AG04449 (cell line): ENCODE measurements at places on chromosomes 5 and 9.

DNA sequence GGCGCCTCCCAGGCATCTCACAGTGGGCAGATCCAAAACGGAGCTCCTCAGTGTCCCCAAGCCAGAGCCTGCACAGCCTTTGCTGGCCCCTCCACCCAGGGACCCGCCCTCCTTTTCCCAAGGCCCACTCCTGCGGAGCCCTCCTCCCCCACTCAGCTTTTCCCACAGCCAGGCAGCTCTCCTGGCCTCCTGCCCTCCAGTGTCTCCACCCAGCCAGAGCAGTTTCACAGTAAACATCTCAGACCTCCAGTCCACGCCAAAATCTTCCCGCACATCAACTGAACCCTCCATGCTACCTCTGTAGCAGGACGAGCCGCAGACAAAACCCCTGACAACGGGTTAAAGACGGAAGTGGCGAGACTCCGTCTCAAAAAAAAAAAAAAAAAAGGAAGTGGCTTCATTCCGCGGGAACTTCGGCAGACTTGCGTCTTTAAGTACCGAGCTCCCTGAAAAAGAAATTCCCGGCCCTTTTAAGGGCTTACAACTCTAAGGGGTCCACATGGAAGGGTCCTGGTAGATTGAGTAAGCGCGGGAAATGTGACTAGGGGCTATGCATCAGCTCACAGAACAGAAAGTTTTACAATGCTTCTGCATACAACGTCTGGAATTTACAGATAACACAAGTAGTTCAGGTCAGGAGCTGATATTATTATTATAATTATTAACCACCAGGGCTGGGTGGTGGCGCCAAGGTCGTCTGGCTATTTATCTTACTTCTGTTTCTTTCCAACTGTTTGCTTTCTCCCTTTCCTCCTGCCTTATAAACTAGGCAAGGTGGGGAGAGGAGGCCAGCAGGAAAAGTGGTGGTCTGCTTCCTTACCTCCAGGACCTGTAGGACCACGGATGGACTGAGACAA is 11.4 kb upstream of the GRIN1 start:
- no peak for DNase-seq

DNA sequence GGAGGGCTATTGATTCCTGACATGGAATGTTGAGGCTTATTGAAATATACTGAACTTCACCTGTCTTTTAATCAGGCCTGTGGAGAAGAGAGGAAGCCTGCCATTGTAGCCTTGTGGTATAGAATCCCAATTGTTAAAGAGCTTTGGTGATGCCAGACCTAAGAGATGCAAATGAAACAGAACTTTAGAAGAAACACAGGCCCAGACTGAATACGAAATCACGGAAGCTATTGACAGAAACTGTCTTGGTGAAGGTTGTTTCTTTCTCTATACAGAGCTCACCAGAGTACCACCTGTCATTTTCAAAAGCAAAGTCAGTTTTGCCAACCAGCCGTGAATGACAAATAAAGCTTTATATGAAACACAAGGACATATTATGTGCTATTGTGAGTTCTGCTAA is 660.3 kb downstream of the ISL1 start:
- DNase-seq, result no peak

GRCh38 chr5:180599981-180600553 is 8.8 kb upstream of the SCGB3A1 start:
- no peak for DNase-seq

DNA sequence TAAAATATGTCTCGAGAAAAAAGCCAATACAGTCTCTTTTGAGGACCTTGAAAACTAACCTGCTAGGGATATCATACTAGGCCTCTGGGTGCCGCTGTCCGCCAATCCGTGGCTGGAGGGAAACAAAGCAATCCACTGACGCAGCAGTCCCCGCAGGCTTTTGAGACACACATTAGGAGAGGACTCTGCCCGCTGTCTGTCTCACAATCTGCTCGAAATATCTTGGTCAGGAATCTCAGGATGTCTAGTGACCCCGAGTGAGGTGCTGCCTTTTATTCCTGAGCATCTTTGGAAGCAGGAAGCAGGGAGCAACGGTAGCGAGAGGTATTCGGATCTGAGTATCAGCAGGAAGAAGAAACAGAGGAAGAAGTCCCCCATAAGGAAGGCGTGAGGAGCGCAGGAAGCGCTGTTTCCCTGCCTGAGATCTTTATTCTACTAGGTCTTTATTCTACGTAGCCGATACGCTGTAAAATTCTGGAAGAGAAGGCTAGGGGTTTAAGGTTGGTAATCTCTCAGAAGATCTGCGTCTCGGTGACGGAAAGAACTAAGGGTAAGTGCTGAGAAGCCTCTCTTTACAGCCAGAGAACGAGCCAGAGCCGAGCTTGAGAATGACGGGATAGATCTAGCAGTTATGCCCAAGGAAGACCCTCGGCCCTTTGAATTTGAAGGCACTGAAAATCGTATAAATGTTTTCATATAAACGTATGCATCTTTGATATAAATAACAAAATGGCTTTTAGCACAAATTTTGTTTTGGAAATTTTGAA is 4.0 kb upstream of the PCDHGA1 start:
- DNase-seq, result no peak

DNA sequence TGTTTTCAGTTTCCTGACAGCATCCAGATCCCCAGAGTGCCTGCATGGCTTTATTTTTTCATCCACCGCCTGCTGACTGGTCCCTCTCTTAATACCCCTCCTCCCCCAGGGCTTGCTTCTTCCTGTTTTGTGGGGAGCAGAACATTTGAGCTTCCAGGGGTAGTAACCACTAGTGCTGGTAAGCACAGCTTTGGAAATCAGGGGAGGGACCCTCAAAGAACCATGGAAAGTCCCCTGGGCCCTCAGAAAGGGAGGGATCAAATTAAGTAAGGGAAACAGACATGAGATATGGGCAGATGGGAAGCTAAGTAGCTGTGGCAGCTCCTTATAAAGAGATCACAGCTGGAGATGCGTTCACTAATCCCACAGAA is 26.8 kb downstream of the GRIA1 start:
- DNase-seq, result no peak

DNA sequence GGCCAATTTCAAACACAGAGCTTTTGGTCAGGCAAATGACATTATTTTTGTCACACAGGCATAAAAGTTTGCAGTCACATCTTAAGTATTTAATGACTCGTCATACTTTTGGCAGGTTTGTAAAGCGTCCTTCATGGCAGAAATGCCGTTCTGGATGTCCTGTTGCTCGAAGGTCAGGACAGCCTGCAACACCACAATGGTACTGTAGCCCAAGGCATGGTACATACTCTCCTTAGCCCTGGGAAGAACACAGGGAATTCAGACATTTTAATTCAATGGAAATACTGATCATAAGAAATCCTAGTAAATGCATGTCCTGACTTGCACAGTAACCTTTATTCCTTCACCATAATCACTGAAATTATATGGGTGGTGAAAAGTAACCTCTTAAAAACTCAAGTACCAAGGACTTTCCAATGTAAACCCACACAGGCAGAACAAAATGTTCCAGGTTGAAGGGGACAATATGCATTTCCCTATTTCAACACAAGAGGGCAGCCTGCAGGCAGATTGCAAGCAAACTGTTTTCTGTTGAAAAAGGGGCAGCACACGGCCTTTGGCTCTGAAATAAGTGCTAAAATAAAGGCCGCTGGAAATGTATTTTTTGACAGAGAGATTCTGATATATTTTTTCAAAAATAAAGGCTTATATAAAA is 95.7 kb downstream of the TTC39B start:
- DNase-seq, result no peak

DNA sequence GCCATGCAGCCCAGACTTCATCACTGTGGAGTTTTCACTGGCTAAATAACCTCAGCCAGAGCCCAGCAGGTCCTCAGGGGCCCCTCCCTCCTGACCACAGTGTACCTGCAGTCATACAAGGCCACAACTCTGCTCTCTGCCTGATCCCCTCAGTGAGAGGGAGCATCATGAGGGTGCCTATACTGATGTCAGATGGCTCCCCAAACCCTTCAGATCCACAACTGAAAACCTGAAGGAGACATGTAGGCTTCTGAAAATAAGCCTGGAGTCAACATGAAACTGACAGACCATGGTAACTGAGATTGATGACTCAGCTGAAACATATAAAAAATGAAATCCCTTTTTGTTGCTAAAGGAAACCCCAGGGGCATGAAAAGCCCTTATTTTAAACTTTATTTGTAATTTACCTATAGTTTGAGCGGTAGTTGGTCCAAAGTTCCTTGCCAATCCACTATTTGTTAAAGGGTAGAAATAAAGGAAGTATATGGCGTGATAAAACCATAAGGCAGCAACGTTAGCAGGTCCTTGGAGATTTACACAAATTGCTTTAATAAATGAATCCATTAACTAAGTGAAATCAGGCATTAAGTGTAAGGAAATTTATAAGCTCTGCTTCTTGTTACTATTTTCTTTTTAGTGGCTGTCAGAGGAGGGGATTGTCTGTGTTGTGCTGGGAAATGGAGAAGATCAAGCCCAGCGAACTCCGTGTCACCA is 68.3 kb downstream of the FGF1 start:
- no peak for DNase-seq

DNA sequence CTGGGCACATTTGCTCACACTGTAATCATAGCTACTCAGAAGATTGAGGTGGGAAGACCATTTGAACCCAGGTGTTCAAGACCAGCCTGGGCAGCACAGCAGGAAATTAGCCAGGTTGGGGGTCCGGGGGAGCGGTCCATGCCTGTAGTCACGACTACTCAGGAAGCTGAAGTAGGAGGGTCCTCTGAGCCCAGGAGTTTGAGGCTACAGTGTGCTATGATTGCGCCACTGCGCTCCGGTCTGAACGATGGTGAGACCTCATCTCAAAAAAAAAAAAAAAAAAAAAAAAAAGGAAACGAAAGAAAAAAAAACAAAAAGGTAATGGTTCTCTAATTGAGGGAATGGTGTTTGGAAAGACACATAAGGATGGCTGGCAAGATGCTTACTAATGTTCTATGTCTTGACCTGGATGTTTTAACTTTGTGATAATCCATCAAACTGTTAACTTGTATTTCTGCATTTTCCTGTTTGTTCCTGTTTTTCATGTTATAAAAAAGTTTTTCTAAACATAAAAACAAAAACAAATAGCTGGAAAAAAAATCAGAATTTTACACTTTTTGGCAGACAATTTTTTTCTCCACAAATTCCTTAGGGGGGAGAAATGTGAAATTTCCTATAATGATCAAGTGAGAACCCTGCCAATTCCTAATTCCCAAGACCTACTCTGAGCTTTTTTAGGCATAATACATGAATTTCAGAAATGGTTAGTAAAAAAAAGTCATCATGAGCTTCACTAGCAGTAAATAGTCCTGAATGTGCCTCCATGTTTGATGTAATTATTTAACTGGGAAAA is 96.9 kb downstream of the DENND1A start:
- DNase-seq, result no peak

GRCh38 chr9:132986114-132986513 is 7.6 kb downstream of the GFI1B start:
- DNase-seq, result no peak

DNA sequence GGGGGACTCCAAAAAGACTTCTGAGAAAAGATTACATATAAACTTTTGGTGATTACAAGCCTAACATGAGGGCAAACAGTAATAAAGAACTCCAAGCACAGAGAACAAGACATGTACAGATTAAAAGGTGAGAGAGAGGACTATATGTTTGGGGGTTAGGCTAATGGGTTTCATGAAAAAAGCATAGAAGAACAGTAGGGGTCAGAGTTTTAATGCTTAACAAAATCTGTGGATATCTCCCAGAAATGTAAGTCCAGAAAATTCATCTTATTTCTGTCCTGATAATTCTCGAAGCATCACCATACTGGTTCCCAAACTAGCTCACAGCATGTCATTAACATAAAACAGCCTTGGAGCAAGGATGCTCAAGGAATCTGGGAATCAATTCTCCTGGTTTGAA is 137.2 kb downstream of the ARRDC3 start:
- DNase-seq, result no peak

DNA sequence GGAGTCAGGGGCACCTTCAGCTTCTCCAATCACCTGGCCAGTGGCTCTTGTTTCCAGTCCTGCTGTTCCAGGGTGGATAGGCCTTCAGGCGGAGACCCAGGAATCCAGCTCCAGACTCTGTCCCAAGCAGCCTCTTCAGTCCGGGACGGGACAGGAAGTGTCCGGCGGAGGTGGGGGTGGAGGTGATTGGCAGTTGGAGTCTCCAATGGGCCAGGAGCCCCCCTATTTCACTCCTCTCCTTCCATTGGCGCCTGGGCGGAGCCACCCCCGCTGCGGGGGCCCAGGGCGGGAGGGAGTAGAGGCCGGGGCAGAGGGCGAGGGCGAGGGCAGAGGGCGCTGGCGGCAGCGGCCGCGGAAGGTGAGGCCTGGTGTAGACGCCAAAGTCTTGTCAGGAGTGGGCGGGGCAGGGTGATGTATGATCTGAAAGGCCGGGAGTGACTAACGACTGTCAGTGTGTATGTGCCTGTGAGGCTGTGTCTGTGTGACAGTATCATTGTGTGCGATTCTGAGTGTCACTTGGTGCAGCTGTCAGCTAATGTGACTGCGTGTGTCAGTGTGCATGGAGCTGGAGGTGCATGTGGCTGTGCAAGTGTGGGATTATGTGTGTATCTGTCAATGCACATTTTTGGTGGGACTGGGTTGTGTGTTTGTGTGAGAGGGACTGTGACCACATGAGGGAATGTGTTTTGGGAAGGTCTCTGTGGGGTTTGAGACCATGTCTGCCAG is at the start of gene IL11RA:
IL11RA (plus strand) TSS at position 310 of the 726 bp plus-strand sequence. CDS start 3,033 bp downstream, outside the sequence.
- peak; percentile 40 for DNase-seq

GRCh38 chr5:54883374-54884194 is 101.8 kb downstream of the ESM1 start:
- DNase-seq, result no peak

DNA sequence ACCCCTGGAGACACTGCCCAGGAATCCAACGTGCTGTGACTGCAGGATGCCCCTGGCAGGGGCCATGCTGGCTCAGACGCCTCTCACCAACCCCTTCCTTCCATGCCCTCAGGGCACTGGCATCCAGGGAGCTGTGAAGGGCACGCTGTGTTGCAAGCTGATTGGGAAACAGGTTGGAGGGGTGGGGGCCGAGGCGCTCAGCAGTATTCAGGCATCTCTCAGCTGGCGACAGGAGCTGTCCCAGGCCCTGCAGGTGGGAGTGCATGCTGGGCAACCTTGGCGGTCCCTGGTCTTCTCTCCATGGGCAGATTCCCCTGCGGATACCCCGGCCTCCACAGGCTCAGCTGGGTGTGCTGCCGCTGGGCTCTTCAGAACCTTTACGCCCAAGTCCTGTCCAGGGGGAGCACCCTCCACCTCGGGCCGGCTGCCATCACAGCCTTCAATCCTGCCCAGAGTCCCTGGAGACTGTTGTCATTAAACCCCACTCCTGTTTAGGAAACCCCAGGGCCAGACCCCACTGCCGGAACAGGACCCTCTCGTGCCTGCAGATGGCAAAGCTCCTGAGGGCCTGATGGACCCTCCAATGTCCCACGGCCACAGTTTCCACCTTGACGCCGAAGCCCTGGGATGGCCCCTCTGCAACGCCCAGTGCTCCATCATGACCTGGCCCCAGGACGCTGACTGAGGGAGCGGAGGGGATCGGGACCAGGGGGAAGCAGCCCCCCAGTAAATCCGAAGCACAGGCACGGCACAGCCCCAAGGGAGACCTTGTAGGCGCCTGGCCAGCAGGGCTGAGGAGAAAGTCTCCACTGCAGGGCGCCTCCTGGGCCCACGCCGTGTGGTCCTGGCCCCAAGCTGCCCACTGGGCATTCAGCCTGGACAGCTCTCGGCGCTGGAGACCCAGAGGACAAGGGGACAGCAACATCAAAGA is 9.3 kb downstream of the TPPP start:
- DNase-seq, result no peak

- no peak for DNase-seq
Measured at GRCh38 chr9:94663140-94663539, 23.8 kb upstream of the FBP1 start.
